Small intestine (tissue), 16 donors: ENCODE measurements at places on chromosomes 2 and 18. TPM values are rescaled to one million over a fixed set of nuclear protein-coding genes. Genes with fewer than 3 reads are reported as not detected.

HOXD11 gene
- polyA plus RNA-seq: not detected

GBX2 gene
- not detected for polyA plus RNA-seq

DNAJC5G gene
- polyA plus RNA-seq: not detected

CCDC148 gene
- polyA plus RNA-seq: not detected

DNA sequence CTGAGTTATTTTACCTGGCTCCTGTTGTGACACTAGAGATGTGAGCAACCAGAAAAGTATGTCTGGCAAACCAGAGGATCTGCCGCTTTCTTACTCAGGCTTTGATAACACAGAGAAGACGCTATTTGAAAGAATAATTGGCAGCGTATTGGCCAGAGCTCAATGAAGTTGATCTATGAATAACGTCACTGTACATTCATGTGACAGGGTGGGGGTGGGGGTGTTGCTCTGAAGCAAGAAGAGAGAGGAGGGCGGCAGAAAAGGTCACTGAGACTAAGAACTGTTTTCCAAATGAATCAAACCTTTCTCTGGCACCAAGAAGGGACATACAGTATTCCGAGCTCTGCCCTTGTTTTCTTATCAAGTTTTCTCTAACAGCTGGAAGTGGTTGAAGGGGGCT is 1.7 kb upstream of the ONECUT2 start:
- peak; percentile 71 for DNase-seq

GRCh38 chr2:83471655-83472054 is 987.4 kb downstream of the SUCLG1 start:
- H3K27me3 ChIP-seq: no peaks in the 10 kb centered on the region
- no peak for DNase-seq
- H3K4me3 ChIP-seq: no peak overlapping the region
- H3K27ac ChIP-seq: no peak overlapping the region

DNA sequence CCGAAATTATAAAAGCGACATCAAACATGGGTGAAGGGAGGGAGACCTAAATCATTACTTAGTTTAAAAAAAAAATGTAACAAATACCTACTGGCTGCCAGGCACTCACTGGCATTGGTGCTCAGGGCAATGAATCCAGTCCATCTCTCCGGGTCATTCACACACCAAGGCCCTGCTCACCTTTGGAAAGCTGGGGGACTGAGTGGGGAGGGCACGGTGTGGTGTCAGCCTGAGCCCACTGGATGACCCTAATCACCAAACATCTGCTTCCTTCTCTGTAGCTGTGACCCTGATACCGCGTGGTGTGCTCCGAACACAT is 336 bp upstream of the DDX1 start:
- H3K36me3 ChIP-seq: peaks cover 4% of the 10 kb centered on the region
- DNase-seq: no peak
- H3K27me3 ChIP-seq: no peaks in the 10 kb centered on the region

DNA sequence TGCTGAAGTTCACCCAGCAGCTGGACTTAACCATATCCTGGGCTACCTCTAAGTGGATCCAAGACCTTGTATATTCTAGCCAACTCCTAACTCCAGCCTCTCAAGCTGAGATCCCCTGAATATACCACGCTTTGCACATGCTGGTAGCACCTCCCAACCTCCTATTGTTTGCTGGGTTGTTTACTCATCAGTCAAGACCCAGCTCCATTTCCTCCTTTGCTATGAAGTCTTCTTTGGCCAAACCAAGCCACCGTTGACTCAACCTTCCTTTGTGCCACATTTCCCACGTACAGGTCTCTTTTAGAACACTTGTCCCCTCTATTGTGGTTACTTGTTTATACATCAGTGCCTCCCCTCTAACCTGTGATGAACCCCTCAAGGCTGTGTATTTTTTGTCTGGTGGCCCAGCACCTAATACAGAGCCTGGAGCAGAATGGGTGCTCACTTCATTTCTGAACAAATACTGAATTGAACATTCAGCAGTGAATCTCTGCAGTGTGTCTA is 267.8 kb upstream of the REV1 start:
- H3K27ac ChIP-seq: no peak overlapping the region
- H3K4me1 ChIP-seq: no peaks in the 10 kb centered on the region
- H3K27me3 ChIP-seq: no peaks in the 10 kb centered on the region
- DNase-seq: no peak
- no peak overlapping the region for H3K4me3 ChIP-seq

DNA sequence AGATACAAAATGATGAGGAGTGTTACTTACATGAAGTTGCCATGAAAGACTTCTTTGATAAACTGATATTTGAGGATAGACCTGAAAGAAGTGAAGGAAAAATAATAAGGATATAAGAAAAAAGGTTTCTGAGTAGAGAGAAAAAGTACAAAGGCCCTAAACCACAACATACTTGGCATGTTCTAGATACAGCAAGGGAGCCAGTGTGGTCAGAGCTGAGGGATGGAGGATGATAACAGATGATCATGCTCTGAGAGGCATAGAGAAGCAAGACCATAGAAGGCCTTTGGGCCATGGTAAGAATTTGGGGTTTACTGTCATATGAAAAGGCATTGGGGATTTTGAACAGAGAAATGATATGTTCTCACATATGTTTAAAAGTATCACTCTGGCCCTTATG is 424.1 kb upstream of the CHST9 start:
- no peaks in the 10 kb centered on the region for H3K36me3 ChIP-seq
- no peak overlapping the region for H3K4me3 ChIP-seq
- H3K27ac ChIP-seq: no peak overlapping the region
- no peaks in the 10 kb centered on the region for H3K4me1 ChIP-seq

DNA sequence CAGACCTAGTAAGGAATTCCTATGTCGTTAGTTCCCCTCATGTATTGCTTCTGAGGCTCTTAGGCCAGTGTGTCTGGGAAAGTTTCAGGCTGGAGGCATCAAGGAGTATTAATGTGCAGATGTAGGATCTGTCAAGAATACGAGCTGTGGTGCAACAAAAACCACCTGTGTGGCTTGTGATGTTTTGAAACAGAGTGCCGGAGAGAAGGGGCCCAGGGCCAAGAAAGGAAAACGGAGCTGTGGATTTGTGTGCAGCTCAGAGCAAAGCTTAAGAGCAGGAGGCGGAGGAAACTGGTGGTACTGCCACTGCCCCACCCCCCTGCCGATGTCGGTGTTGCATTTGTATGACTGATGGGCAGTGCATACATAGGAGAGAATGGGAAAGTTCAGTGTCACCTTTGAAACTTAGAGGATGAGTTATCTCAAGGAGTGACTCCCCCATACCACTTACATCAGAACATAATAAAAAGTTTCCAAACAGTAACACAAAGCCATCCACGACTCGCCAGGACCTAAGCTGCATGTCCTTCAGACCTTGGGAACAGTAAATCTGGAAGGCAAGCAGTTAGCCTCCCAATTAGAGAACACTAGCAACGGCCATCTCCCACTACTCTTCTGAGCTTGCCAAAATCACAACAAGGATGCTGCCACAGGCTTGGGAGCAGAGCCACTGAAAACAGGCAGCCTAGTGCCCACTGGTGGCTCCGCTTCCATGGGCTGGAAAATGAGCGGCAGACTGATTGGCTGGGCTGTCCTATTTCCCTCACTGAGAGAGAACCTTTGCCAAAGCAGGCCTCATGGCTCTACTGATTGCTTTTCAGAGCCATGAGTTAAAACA is 152.7 kb upstream of the NT5C1B start:
- no peaks in the 10 kb centered on the region for H3K4me1 ChIP-seq
- DNase-seq: no peak
- no peak overlapping the region for H3K4me3 ChIP-seq
- no peak overlapping the region for H3K27ac ChIP-seq

DNA sequence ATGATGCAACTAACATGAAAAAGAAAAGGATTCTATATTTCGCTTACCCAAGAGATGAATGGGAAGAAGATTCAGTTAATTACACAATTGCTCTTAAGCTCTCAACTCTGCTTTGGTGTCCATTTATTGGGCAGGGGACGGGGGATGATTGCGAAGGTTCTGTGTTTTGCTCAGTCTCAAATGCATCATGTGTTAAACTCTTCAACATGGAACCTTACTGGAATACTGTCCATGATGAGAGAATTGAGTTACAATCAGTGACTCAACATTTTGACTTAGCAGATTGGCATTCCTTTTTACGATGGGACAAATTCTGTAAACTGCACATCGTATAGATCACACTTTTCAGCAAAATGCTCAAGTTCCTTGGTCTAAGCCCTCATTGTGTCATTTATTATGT is 135.6 kb downstream of the RBMS1 start:
- no peak overlapping the region for H3K4me3 ChIP-seq
- H3K27ac ChIP-seq: no peak overlapping the region
- no peaks in the 10 kb centered on the region for H3K27me3 ChIP-seq
- H3K36me3 ChIP-seq: no peaks in the 10 kb centered on the region
- no peak for DNase-seq

DNA sequence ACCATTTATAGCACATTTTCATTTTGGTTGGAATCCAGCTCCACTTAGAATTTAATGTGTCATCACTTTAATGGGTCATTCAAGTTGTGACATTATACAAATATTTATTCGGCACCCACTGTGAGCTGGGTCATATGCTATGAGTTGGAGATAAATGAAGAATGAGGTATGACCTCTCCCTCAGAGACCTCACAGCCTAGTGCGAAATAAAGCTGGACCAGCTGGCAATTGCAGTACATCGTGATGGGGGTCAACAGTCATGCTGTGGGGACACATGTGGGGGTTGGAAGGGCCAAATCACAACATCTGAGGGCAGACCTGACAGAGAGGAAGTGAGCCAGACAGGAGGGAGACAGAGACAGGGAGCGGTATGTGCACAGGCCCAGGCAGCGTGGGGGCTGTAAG is 175.4 kb downstream of the MAIP1 start:
- no peaks in the 10 kb centered on the region for H3K36me3 ChIP-seq
- H3K27ac ChIP-seq: no peak overlapping the region
- H3K27me3 ChIP-seq: no peaks in the 10 kb centered on the region

DNA sequence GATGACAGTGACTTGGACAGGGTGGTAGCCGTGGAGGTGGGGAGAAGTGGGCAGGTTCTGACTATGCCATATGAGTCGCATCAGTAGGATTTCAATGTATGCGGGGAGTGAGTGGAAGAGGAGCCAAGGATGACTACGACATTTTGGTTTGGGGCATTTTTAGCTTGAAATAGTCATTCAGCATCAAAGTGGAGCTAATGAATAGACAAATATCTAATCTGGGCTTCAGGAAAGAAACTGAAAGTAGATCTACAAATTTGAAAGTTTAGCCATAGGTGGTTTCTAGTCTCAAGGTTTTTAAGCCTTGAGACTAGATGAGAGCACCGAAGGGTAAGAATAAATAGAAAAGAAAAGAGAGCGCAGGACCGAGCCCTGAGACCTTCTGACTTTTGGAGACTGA is 58.3 kb downstream of the FEZ2 start:
- no peaks in the 10 kb centered on the region for H3K4me1 ChIP-seq
- no peak overlapping the region for H3K4me3 ChIP-seq
- H3K27ac ChIP-seq: no peak overlapping the region
- no peaks in the 10 kb centered on the region for H3K27me3 ChIP-seq
- no peak for DNase-seq
- peaks cover 34% of the 10 kb centered on the region for H3K36me3 ChIP-seq
